NCI-H446 (cell line): ENCODE measurements at places on chromosomes 4 and X.

DNA sequence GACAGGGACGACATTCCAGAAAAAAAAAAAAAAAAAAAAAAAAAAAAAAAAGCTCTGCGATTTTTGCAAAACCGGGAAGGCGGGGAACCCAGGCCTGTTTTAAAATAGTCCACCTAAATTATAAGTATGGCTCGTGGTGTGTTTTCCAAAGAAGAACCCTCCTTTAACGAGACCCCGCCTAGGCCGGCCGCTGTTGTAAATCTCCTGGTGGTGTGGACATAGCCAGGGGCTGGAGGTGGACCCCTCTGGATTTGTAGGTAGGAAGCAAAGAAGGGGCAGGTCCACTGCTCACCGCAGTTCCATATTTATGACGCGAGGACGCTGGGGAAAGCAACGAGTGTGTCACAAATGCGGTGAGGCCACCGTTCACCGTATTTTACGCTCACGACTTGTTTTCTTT lies 94.0 kb upstream of the SHOX start:
- no peak for DNase-seq

DNA sequence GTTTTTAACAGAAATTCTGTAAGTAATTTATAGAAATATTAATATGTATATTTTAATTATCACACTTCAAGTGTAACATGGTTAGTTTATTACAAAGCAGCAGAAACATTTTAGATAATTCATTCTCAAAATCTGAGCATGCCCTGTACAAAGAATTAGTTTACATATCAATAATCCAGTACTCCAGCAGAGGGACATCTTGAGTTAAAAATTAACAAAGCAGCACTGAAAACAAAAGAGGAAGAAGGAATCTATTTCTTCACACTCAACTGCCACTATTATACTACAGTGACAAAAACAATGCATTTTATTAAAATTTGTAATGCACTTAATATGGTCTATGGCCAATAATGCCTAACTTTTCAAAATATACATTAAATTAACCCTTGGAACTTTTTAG lies 179.1 kb upstream of the KLHL4 start:
- no peak for DNase-seq

DNA sequence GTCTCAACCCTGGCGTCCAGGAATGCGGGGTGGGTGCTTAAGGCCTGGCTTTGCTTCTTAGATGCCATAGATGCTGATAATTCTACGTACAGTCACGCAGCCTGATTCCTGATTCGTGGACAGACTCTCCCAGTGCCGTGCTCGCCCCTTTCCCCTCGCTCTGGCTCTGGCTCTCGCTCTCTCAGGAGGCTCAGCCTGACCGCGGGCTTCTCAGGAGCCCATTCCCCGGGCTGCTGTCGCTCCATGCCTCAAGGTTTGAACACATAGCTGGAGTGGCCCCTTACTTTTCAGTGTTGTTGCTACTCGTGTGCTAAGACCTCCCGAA lies 59.2 kb upstream of the ZC4H2 start:
- no peak for DNase-seq

DNA sequence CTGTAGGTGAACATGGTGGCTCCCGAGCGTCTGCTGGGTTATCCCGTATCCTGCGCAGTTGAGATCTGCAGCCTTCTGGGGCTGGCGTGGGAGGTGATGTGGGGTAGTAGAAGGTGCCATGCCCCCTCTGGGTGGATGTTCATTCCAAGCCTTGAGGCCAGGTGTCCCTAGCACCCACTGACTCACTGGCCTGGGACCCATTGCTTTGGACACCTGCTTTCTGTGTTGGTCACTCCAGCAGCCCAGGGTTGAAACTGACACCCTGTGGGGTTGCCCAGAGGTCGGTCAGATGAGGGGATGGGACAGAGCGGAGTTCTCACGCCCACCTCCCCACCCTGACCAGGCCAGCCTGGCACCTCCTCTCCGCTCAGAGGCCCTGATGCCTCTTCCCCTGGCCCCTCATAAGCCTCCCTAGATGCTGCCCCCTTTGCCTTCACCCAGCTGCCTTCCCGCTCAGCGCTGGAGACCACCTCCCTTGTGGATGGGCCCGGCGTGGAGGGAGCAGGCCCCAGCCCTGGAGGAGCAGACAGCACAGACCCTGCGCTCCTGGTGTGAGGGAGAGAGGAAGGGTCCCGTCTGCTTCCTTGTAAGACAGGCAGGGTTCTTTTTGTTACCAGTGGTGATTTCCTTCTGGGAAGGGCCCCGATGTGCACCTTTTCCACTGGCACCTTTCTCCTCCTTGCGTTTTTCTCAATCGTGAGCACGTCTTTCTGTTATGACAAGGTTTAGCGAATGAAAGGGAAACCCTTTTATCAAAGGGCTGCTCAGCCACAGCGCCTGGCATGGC lies 2.0 kb downstream of the DOK7 start:
- DNase-seq: no peak

- DNase-seq: no peak
Observed at GRCh38 chr4:52748432-52748831, 2.8 kb downstream of the ERVMER34-1 start.

- DNase-seq: no peak
Observed at GRCh38 chr4:171929477-171929876, 116.3 kb downstream of the GALNTL6 start.

GRCh38 chr4:85837439-85837733 lies 362.4 kb downstream of the ARHGAP24 start:
- no peak for DNase-seq
